ENCODE measurements at places on chromosomes 12 and 14.

DNA sequence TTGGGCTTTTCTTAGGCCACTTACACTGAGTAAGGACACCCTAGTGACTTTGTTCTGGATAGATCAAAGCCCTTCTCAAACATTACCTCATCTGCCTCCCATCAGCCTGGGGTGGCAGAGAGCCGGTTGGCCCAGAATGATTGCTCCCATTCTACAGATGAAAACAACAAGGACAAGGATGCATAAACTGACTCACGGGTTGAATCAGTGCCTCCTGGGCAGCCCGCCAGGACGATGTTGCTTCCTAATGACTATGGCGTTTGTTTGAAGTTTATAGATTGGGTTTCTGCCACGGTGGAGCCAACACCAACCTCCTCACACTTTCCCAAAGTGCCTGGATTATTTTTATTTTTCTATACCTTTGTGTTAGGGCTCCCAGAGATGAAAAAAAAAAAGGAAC is 3.6 kb upstream of the VRK1 start:
- no peak for DNase-seq

- DNase-seq, result no peak
Observed at GRCh38 chr12:81034926-81035325, 43.0 kb upstream of the ACSS3 start.

DNA sequence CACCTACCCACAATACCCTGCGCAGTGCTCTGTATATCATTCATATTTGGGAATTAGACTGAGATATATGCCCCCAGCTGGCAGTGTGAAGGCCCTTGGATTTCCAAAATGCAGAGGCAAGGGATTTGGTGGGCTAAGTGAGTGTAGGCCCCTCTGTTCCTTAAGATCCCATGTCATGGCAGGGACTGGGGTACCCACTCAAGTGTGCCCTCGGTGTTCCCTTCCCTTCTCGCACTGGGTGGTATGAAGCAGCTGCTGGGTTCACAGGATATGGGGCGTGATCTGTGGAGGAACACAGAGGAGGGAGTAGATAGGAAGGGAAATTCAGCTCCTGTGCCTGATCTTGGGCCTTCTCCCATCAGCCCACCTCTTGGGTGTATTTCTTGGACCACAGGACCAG is 63.1 kb upstream of the VASH1 start:
- DNase-seq, result no peak

GRCh38 chr12:120065472-120065871 is 51.1 kb downstream of the RAB35 start:
- DNase-seq, result no peak

GRCh38 chr12:29707846-29708245 is 75.9 kb downstream of the TMTC1 start:
- no peak for DNase-seq

DNA sequence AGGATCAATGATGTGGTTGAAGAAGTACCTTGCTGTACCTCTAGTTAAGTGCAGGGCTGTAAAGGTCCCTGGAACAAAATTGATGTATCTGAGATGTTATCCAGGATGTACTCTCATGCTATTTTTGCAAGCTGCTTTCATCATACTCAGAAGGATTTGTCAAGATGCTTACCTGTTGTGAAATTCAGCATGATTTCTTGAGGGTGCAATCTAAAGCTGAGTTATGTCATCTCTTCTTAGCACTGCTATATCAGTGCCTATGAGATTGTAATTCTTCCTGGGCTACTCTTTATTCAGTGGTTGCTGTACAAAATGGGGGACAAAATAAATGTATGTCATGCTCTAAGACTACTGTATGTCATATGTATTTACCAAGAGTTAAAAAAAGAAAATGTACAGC is 340.7 kb upstream of the LMO3 start:
- no peak for DNase-seq

DNA sequence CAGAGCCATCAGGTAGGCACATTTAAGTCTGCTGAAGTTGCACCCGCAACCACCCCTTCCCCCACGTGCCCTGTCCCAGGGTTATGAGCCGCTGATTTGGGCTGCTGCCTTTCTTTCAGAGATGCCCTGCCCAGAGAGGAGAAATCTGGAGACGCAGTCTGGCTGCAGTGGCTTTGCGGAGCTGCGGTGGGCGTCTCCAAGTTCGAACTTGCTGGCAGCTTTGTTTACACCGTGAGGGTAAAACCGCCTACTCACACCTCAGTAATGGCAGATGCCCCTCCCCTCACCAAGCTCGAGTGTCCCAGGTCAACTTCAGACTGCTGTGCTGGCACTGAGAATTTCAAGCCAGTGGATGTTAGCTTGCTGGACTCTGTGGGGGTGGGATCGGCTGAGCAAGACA is 14.7 kb downstream of the PTCSC3 start:
- DNase-seq, result no peak

DNA sequence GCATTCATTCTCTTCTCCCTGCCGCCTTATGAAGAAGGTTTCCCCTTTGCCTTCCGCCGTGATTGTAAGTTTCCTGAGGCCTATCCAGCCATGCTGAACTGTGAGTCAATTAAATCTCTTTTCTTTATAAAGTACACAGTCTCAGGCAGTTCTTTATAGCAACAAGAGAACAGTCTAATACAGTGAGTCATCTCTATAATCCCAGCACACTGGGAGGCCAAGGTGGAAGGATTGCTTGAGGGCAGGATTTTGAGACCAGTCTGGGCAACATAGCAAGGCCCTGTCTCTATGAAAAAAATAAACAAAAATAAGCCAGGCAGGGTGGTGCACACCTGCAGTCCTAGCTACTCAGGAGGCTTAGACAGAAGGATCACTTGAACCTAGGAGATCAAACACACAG is 259.9 kb downstream of the CEP128 start:
- no peak for DNase-seq

GRCh38 chr12:113314121-113314529 is 20.8 kb downstream of the SLC8B1 start:
- DNase-seq, result no peak

DNA sequence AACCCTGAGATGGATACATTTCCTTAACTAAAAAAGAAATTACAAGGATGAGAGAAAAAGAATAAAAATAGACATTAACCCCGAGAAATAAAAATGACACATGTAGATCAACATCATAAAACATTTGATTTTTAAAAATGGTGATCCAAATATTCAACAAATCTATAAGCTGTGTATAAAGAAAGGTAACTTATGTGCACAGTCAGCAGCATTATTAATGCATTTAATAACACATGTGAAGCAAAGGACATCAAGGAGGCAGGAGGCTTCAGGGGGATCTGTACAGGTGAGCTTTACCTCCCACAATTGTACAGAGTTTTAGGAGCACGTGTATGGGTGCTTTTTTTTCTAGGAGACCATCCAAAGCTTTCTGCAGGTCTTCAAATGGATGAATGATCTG is 76.1 kb downstream of the MED13L start:
- no peak for DNase-seq

DNA sequence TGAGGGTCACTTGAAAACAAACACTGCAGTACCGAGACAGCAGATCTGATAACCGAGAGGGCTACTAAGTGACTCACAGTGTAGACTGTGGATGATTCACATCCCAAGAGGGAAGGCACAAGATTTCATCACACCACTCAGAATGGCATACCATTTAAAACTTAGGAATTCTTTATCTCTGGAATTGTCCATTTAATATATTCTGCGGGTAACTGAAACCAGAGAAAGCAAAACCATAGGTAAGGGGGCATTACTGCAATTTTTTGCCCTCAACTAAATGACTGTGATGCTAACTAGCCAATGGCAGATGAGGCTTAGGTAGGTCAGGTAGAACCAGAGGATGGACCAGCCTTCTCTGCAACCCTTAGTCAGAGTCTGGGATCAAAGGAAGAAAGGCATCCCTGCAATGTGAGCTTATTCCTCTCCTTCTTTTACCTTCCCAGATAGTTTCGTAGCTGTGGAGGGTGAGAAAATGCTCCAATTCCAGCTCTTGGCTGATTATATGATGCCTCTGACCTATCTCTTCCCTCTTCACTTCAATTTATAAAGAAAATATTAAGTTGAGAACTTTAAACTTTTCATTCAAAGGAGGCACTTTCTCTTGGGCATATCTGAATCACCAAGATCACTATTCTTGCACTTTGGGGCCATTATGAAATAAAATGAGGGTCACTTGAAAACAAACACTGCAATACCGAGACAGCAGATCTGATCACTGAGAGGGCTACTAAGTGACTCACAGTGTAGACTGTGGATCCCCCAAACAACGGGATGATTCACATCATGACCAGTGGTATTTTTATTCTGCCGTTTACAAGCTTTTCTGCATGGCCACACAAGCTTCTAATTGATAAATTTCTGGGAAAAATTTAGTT is 6.8 kb downstream of the ART4 start:
- no peak for DNase-seq

DNA sequence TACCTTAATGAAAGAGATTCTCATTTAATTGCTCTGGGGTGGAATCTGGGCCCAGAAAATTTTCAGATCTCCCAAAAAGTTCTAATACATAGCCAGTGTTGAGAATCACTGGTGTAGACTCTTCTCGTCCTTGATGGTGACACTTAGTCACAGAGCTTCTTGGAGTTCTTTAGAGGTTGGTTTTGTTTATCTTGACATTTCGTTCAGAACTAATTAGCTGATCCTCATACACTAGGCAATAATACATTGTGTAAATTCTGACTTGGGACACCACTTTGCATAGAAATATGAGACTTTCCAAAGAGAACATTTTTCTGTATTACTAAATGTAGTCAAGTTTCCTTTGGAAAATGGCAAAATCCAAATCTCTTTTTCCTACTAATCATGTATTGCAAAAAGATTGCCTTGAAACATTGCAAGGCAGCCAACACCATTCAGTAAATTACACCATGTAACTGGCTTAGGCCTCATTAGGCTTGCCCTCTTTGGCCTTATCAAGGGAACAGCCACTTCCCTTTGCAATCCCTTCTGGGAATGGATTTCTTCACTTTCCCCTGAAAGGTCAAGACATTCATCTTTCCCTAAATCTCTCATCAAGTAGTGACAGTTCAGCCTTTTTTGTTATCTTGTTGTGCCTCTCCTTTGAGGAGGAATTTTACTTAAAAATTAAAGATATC is 102.2 kb downstream of the PAH start:
- DNase-seq, result no peak

DNA sequence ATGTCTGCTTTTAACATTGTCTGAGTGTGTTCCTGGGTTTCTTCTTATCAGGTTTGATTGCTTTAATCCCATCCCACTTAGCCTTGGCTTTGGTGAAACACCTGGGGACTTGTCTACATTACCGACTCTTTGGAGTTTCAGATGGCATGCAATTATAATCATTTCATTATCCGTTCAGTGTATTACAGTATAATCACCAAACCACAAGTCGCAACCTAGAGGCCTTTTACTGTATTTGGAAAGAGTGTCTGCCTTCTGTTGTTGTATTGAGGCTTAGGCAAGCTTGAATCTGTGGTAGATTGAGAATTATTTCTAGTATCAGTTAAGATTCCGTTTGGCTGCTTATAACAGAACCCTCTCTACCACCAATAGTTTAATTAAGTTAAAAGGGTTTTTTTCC is 103.9 kb downstream of the TGFB3 start:
- no peak for DNase-seq
